ENCODE measurements at places on chromosomes 11 and 22.

DNA sequence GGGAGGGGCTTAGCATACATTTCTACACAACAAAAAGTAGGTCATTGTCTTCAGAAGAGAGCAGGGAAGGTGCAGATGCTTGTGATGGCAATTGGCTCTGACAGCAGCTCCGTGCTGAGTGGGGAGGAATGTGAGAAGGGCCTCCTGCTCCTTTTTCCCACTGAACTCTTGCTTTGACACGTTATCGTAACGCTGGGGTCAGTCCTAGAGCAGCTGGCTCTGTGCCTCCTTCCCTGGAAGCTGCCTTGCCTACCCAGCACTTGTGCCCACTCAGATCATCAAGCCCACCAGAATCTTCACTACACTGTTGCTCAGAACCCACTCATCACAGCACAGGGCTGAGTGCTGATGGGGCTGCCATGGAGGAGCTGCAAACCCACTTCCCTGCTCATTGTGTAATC lies 14.9 kb upstream of the NAV2 start:
- DNase-seq, result no peak

- DNase-seq, result no peak
Observed at GRCh38 chr11:43832536-43832935, 48.1 kb upstream of the ALKBH3 start.

DNA sequence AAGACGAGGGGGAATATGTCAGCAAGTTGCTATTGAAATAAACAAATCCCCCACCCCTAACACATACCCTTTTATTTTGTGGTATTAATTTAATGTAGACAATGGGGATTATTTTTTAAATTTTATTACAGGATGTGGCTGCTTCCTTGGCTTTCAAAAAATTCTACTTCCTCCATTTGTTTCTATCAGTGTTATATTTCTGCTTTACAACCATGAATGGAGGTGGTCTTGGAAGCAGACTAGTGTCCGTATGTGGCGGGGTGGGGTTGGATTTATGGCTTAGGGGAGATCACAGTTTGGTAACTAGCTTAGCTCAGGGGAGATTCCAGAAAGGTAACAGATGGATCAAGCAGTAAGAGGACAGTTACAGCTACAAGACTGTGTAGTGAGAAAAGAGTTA lies 39.3 kb upstream of the PICALM start:
- DNase-seq, result no peak

- DNase-seq, result no peak
Observed at GRCh38 chr11:106821826-106822225, 196.4 kb downstream of the GUCY1A2 start.

GRCh38 chr11:72739240-72740059 lies 12.8 kb downstream of the ARAP1 start:
- DNase-seq, result no peak

- no peak for DNase-seq
Observed at GRCh38 chr11:14967581-14968243, 4.4 kb downstream of the CALCA start.

Measured in HuH-7.5 (cell line).